ENCODE measurements at places on chromosomes 5 and 9.

- no peak for DNase-seq
Observed at GRCh38 chr9:93031629-93032430, 26.7 kb upstream of the SUSD3 start.

DNA sequence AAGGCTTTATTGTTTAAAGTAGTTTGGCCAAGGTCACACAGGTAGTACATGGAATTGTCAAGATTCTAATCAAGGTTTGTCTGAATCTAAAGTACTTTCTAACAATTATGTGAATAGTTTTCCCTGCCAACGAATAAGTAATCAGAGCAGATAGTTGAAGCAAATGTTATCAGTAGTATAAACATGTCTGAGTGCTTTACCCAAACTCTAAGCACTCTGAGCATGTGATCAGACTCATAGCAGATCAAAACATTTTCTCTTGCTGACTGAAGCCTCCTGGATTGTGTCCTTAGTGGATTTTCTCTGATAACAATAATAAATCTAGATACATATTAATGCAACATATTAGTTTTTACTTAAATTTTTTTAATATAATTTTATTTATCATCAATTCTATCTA lies 995.0 kb downstream of the EFNA5 start:
- no peak for DNase-seq

GRCh38 chr5:138610918-138611677 lies 35.9 kb upstream of the HSPA9 start:
- DNase-seq, result no peak

- DNase-seq, result no peak
Observed at GRCh38 chr9:105416840-105417239, 31.0 kb upstream of the FSD1L start.

- no peak for DNase-seq
Observed at GRCh38 chr9:19937121-19937520, 148.3 kb upstream of the SLC24A2 start.

DNA sequence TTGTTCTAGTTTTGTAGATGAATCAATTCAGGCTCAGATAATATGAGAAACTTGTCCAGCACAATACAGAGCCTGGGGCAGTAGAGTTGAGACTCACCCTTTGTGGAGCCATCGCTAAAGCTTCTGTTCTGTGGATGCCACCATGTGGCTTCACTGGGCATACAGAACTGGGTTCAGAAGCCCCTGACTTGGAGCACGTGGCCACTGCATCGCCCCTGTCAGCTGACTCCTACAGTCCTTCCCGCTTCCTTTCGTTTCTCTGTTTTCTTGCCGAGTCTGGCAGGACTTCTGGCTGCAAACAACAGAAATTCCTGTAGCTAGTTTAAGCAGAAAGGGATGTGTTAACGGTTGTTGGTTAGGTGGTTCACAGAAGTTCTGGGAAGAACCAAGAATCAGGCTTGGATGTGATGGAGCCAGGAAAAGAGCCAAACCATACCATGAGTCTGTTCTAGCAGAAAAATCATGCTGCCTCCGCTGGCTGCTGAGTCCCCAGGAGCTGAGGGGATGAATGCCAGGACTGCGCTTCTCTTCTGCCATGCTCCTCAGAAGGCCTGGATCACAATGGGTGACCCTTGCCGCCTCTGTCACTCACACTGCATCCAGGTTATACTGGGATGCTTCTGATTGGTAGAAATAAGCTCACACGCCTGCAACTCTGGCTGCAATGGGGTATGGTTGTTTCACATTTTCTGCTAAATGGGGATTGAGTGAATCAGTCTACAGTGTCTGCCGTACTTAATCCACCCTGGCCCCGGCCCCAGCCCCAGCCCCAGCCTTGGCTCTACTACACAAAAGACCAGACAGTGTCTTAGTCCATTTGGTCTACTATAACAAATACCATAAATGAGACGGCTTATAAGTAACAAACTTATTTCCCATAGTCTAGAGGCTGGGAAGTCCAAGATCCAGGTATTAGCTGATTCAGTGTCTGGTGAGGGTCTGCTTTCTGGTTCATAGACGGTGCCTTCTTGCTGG lies 262.5 kb downstream of the GOLPH3 start:
- no peak for DNase-seq

DNA sequence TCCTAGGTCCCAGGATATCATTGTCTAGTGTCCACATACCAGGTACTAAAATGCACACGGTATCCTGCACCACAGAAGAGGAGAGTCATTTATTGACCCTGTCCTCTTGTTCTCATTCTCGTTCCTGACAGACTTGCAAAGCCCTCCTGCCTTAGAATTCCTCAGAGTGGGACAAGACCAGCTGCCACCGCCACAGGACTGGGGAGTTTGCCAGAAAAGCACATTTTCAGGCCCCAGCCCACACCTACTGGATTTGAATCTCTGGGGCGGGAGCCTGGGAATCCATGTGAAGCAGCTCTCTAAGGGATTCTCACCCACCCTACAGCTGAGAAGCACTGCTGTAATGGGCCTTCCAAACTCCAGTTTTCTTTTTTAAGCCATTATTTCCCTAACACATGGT lies 68.0 kb upstream of the FANCC start:
- no peak for DNase-seq

DNA sequence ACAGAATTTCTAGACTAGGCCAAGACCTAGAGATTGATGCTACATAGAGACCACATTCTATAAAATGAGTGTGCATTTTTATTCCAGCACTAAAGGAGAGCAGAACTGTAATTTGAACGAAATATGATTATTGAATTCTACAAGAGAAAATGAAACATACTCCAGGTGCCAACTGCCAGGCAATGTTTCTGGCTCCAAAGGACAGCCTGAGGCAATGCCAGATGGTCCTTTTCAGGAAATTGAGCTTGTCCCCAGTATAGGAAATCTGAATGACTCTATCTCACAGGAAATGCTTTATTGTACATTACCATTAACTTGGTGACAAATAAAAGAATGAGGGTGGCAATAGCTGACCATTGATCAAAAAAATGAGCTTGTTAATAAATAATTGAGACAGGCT lies 28.8 kb upstream of the RASGRF2 start:
- DNase-seq, result no peak

- DNase-seq, result no peak
Observed at GRCh38 chr9:93086447-93087224, 9.4 kb upstream of the CARD19 start.

GRCh38 chr9:126081746-126082145 lies 244.9 kb upstream of the MVB12B start:
- no peak for DNase-seq

GRCh38 chr5:90700299-90700698 lies 141.7 kb downstream of the ADGRV1 start:
- no peak for DNase-seq

DNA sequence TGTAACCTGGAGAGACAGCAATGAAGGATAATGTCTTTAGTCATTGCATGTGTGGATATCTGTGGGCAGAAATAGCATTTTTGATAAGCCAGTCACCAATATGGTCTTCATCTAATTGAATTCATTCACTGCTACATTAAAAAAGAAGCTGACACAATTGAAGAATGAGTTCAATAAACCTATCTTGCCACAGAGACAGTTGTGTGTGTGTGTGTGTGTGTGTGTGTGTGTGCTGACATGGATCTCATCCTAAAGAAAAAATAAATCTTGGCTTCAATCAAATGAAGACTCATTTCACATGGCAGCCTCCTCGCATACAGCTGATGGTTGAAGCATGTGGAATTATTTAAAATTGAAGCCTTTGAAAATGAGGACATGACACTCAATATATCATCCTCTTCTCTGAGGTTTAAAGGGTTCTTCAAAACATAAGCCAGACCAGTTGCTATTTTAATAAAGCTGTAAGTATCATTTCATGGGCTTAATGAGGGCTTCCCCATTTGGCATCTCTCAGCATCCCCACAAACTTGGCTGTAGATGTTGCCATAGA lies 118.5 kb upstream of the PTPN3 start:
- DNase-seq, result no peak

GRCh38 chr5:112686675-112687074 lies 51.0 kb upstream of the APC start:
- DNase-seq, result no peak

DNA sequence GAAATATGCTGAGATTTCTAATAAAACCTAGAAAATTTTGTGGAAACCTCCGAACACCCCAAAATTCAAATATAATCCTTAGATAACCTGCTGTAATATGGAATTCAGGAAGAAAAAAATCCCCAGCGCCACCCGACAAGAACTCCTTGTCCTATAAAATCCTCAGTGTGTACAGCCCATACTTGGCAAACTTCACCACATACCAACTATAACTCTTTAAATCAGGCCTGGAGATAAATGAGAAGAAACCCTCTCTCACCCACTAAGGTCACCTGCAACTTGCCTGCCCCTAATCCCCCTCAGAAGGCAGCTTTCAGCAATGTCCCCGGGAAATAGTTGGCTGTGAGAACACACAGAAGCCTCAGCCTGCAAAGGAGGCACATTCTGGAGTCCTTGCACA lies 90.5 kb downstream of the SH3TC2 start:
- DNase-seq, result no peak

- DNase-seq, result no peak
Observed at GRCh38 chr9:34547960-34548611, 25.3 kb upstream of the ENHO start.

DNA sequence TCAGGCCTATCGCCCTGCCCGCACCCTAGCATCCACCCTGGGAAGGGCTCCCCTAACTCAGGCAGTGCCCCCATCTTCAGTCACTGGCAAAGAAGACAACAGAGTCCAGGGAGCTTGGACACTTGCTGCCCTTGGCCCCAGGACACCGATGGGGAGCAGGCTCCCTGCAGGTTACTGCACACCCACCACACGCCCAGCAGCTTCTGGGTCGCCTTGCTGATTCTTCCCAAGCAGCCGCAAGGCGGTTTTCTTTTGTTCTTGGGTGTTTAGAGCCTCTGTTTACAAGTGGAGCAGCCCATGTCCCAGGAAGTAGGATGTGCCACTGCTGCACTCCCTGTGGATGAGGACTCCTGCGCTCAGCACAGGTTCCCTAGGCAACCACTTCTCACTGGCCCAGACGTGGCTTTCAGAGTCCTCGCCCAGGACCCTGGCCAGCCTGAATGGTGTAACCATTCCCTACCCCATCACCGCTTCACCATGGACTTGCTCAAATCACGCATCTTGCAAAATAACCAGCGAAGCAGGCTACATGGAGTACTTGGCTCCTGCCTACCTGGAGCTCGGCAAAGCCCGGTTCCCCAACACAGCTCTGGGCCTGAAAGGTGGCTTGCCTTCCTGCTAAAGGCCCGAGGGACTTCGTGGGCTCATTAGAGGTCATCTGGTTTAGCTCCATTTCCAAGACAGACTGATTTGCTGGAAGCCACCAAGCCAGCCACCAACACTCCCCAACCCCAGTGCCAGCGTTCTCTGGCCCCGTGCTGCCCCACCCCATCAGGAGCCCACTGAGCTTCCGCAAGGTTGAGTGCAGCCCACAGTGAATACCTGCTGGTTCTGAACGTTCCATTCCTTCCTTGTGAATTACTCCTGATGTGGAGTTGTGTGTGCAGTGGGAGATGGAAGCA lies 60.0 kb downstream of the PSMB7 start:
- no peak for DNase-seq

- DNase-seq, result no peak
Observed at GRCh38 chr5:10626473-10627013, 62.7 kb downstream of the ANKRD33B start.

- no peak for DNase-seq
Observed at GRCh38 chr9:137056739-137057415, 3.0 kb upstream of the ENTPD2 start.

- no peak for DNase-seq
Observed at GRCh38 chr5:124318661-124319060, 427.8 kb downstream of the ZNF608 start.

DNA sequence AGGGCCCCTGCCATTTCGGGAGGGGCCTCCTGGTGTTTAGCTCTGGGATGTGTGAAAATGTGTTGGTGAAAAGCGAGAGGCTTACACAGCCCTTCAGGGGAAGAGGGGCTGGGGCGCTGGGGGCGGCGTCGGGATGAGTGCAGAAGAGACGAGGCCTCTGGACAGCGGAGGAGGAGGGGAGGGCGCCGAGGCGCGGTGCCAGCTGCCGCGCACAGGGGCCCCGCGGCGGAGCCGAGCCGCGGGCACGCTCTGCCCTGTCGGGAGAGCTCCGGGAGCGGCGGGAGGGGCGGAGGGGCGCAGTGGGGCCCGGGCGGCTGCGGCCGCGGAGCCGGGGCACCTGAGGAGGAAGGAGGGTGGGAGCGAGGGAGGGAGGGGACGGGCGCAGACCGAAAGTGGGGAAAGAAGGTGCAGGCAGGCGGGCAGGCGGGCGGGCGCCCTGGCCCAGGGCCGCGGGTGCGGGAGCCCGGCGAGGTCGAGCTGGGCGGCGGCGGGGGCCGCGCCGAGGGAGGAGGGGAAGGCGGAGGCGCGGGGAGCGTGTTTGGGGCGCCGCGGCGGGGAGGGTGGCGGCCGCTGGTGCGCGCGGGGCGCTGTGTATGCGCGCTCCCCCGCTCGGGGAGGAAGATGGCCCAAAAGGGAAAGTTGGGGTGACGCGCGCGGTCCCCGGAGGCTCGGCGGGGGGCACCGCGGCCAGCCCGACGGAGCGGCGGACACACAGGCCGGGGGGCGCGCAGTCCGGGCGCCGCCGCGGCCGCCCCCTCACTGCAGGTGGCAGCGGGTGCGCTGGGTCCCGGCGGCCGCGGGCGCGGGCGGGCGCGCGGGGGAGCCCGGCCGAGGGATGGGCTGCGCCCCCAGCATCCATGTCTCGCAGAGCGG lies at the start of gene PDE8B:
TSS of gene PDE8B (plus strand) at position 590 of the 873 bp plus-strand sequence. CDS start at position 836, 246 bp downstream.
- DNase-seq, result no peak

GRCh38 chr5:148523139-148523538 lies 131.2 kb downstream of the HTR4 start:
- DNase-seq, result no peak

- DNase-seq, result no peak
Observed at GRCh38 chr9:83505282-83505681, 32.9 kb downstream of the FRMD3 start.

DNA sequence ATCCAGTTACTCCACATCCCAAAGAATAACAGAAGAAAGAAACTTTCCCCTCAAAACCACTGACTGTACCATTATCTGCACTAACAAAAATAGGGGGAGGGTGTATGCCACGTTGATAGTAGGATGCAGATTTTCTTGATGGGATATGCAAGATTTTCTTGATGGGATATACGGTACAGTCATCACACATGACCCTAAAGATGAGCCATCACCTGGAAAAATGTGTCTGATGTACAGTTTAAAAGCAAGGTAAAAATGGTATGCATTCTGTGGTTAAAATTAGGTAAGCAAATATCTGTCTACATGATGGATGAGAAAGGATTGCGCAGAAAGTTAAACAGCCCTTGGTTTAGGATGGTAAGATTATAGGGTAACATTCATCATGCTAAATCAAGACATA lies 8.6 kb downstream of the COL23A1 start:
- no peak for DNase-seq

DNA sequence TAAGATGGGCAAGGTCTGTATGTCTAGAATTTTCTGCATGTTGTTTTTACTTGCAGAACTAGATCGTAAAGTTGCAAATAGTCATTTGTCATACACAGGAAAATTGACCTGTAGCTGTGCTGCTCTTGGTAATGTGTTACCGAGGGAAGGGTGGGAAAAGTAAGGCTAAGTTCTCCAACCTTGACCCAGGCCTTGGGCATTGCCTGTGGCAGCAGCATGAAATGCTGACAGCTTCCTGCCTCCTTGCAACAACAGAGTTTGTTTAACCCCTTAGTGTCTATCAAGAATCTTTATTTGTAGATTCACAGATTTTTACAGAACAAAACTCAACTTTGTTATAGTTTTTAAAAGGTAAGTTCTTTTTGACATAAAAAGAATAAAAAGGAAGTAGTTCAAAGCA lies 48.3 kb downstream of the ERCC6L2 start:
- DNase-seq, result no peak

GRCh38 chr5:164663198-164663989 lies 1158.0 kb downstream of the MAT2B start:
- no peak for DNase-seq
